ENCODE measurements at places on chromosomes 12 and 14.

- no peak for DNase-seq
Observed at GRCh38 chr12:92442782-92443181, 260.0 kb upstream of the PLEKHG7 start.

- DNase-seq: no peak
Observed at GRCh38 chr14:60878536-60878935, 102.3 kb downstream of the TRMT5 start.

DNA sequence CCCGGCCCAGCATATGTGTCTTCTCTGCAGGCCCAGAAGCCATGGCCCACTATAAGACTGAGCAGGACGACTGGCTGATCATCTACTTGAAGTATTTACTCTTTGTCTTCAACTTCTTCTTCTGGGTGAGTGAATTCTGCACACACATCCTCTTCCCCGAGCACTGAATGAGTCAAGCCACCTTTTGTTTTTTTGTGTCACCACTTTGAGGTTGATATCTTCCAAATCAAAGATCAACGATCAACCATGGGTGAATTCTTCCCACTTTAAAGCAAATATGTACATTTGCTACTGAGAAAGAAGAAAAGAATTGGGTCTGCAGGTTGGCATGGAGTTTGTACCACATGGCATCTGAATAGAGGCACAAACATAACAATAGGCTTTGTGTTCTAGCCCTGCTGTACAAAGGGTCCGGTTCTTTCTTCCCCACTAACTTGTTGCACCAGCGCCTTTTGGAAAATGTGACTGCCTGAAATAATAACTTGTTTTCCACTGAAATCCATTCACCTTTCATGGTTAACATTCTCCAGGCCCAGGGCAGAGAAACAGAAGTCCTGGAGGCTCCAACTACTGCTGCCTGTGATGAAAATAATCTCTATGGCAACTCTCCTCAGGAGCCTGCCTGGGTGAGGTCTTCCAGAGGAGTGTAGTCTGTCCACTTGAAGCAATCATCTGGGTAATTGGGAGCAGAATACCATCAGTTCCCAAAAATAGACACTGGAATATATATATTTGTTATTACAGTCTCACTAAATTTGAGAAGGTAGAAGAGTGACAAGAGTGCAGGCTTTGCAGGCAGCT lies 27.6 kb downstream of the TSPAN11 start:
- no peak for DNase-seq

- DNase-seq: no peak
Observed at GRCh38 chr14:88463318-88463717, 77.9 kb downstream of the SPATA7 start.

DNA sequence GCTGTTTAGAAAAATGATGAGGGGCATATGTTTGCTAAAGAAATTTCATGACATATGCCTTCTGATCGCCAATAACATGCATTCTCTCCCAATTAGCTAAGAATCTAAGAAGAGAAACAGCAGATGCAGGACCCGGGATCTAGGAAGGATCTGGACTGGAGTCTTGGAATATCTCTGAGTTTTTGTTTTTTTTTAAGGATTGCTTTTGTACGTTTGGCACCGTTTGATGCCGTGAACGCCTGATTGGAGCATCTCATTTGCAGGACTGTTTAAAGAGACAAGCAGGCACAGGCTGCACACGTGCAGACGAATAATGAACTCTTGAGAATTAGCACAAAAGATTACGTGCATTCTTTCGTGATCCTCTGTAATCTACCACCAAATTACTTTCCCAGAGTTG lies 13.6 kb downstream of the EML1 start:
- DNase-seq: no peak

DNA sequence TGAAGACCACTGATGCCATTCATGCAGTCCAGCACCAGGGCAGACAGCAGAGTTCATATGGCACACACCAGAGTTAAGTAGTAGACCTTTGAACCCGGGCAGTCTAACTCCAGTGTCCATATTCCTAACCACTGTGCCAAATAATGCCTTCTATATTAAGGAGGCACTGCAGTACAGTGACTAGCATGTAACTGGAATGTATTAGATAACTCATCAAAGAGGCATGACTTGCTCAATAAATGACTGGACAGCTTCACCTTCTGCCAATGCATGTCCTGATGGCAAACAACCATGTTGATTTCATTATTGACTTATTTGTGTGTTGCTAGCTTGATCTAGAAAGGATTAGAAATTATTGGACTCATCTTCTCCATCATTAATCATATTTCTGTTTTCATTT lies 40.2 kb downstream of the DACT1 start:
- no peak for DNase-seq

GRCh38 chr14:91249841-91250616 lies 5.5 kb upstream of the GPR68 start:
- DNase-seq: no peak

DNA sequence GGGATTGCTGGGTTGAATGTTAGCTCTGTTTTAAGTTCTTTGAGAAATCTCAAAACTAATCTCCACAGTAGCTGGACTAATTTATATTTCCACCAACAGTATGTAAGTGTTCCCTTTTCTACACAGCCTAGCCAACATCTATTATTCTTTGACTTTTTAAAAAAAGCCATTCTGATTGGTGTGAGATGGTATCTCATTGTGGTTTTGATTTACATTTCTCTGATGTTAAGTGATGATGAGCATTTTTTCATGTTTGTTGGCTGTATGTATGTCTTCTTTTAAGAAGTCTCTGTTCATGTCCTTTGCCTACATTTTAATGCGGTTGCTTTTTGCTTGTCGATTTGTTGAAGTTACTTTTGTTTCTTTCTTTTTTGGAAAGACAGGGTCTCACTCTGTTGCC lies 301.1 kb upstream of the OR4E1 start:
- DNase-seq: no peak

GRCh38 chr12:103729499-103729898 lies 111.5 kb downstream of the NT5DC3 start:
- no peak for DNase-seq

DNA sequence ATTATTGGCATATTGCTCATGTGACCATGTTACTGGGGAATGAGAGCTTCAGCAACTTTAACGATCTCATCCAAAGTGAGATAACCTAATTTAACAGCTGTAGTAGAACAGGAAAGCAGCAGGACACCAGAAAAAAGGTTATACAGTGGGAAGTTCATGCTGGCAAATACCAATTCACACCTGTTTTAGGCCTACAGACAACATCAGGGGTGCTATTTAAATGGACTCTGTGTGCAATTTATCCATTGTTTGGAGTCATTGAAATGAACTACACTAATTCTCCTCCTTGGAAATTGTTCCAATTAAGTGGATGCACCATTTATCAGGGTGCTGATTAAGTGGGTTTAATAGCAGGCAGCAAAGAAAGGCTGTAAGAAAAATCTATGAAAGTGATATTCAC lies 424.4 kb upstream of the LMO3 start:
- no peak for DNase-seq

DNA sequence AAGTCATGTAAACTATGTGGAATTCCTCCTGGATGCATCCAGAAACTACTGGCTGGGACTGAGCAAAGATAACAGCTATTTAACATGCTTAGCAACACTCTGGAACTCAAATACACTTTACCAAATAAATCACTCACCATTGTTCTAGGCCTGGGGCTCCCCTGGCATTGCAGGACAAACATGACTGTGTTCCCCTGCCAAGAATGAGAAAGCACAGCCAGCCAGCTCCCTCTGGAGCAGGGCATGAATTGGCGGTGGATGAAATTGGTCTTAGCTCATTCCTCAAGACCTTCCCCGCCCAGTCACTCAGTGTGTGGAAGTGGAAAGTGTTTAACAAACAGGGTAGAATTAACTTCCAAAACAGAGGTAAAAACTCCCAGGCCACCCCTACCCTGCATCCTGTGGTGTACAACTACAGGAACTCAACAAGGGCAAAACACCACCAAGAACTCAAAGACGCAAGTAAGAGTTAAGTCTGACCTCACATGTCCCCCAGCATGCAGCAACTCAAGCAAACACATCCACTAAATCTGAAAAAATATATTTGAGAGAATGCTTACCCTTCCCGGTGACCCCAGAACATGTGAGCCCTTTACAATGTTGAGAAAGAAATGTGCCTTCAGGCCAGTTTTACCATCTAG lies 58.4 kb upstream of the BDKRB2 start:
- DNase-seq: no peak

DNA sequence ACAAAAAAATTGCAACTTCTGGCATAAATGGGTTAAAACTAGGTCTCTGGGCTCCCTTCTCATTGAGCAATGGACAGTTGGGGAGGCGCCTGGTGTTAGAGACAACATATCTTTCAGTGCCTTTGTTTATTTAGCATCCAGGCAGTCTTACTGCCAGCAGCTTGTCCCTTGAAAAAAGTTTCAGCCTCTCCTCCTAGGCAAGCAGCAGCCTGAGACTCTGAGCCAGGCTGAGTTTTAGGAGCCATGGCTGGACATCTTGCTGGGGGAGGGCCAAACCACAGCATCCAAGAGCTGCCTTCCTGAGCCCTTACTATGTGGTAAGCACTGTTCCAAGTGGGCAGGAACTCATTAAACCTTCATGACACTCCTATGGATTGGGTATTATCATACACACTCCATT lies 10.1 kb upstream of the JDP2 start:
- DNase-seq: no peak

DNA sequence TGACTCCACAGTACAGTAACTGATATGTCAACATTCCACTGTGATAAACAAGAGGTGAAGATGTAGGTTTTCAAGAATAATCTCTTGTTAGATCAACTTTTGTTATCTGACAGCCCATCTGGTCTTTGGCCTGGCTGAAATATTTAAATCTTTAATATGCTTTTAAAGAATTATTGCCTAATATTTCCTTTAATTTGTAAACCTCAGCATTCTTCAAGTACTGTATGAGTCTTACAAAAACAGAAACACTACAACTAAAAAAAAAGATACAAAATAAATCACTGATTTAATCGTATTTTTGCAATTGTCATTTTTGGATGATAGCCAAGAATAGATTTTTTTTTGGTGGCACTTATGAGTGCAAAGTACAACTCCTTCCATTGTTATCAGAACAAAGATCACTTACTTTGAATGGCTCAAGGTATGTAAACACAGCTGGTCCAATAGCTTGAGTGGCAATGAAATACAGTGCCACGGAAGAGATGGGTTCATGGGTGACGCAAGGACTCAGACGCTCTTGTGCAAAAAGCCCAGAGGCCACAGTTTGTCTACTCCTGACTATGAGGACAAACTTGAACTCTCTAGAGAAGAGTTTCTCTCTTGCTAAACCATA lies 109.5 kb downstream of the PAX9 start:
- DNase-seq: no peak

GRCh38 chr12:68190301-68190700 lies 30.8 kb upstream of the IFNG start:
- no peak for DNase-seq

DNA sequence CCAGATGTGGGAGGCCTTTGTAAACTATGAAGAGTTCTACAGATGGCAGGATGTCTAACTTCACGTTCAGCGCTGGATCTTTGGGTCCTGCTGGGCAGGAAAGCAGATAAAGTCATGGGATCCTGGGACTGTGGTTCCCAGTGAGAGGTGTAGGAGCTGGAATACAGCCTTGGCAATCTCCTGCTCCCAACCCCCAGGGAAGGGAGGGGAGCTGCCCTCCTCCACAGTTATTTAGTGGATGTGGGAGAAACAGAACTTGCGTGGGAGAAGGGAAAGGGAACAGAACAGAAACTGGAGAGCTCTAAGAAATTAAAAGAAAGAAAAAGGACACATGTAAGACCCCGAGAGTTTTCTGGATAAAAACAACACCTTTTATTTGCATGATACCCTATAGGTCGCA lies 37.0 kb downstream of the NUAK1 start:
- DNase-seq: no peak

- DNase-seq: no peak
Observed at GRCh38 chr14:104084251-104085002, 1.1 kb upstream of the ASPG start.

GRCh38 chr14:31921721-31922120 lies 155.4 kb upstream of the ARHGAP5 start:
- no peak for DNase-seq

All from stimulated activated CD8-positive, alpha-beta memory T cell treated with anti-CD3 and anti-CD28 coated beads, Interleukin-12 subunit alpha, Interleukin-12 subunit beta, amount 100 ng/mL, for 1 hour (primary cell).